ENCODE measurements at places on chromosomes 3 and 15. TPM values are rescaled to one million over a fixed set of nuclear protein-coding genes. Genes with fewer than 3 reads are reported as not detected.

The GOLGA6D gene
- total RNA-seq = not detected

The GALNT15 gene
- total RNA-seq = 5.5 TPM

GRCh38 chr3:181484026-181484425 is 227.7 kb upstream of the SOX2 start:
- DNase-seq = no peak

- no peak for DNase-seq
Observed at GRCh38 chr3:183202004-183202722, 39.6 kb upstream of the LAMP3 start.

DNA sequence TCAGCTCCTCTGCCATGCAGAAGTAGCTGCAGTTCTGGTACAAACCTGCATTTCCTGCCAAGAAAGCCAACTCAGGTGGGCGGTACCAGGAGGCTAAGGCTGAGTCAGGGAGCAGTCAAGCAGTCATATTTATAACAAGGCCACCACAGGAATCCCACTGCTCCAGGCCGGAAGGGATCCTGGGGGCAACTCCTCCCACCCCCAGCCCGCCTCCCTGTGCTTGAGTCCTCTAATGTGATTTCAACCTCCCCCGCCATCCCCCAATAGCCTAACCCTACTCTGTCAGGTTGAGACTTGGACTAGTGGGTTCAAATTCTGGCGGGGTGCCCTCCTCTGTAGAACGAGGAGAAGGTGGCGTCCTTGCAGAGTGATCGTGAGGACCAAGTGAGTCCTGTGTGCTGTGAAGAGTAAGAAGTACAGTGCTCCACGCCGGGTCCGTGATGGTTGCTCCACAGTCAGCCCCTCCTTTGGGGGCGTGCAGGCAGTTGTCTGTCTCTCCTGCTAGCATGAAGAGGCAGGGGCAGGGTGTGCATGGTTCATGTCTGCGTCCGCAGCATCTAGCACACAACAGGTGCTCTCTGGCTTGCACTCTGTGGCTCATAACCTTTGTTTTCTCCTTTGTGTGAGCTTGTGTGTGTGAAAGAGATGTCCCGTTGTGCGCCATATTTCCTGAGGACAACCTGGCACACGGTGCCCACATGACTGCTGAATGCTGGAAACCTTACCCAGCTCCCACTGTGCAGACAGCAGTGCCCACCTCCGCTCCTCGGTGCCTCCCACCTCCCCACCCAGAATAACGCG is 78.3 kb downstream of the SMAD6 start:
- DNase-seq = no peak

DNA sequence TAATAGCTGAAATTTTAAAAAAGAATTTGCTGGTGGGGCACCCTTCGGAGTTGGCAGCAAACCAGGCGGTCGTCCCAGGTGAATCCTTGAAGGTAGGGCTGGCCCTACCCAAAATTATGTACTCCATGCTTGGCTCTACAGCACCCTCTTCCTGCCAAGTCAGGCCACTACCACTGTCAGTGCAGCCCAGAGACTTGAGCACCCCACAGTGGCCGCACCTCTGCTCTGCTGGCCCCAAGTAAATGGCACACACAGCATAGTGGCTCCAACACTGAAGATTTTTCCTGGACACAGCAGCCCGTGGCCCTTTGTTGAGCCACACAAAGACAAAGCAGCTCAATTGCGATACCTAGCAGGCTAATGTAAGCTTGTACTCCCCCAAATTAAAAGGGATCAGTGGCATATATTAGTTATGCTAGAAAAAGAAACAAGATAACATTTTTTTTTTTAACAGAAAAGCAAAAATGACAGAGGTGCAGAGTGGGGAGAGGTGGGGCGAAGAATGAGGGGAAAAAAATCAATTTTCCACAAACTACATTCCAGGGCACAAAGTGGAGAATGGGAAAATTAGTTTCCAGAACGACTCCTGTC is 250.5 kb downstream of the UACA start:
- DNase-seq = no peak

The CAPN3 gene
- total RNA-seq = 336 TPM

- DNase-seq = no peak
Observed at GRCh38 chr3:152283492-152284381, 15.0 kb downstream of the MBNL1 start.

GRCh38 chr3:125166599-125167136 is 45.9 kb downstream of the SLC12A8 start:
- no peak for DNase-seq

DNA sequence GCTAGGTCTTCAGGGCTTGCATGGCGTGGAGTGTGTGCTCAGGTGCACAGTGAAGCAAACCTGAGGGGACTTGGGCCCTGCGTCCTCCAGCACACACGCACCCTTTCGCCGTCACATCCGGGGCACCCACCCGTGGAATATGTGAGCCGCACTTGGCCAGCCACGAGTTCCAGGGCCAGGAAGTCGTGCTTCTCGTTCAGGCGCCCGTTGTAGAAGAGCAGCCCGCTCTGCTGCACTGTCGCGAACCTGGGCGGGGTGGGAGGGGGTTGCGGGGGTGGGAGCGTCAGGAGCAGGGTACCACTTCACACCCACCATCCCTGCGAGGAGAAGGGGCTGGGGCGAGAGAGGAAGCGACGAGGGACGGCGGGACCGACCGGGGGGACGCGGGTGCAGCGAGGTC is 7.1 kb downstream of the CELSR3 start:
- DNase-seq = no peak

DNA sequence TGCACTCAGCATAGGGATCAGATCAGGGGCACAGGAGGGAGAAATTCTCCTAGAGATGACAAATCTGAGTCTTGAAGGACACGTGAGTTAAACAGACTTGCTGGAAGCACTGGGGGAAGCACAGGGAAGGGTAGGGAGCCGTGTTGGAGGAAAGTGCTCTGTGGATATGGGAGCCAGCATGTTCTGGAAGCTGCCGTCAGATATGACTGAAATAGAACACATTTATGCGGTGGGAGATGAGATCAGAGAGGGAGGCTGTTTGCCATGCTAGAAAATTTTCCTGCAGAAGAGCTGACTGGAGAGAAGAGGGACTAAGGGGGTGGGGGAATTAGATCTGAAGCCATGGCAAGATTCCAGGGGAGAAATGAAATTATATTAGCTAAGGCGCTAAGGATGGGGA is 1.8 kb downstream of the TAMM41 start:
- no peak for DNase-seq

The HHATL gene
- 51.8 TPM for total RNA-seq

The TNFSF10 gene
- total RNA-seq = 17.3 TPM

- peak; percentile 53 for DNase-seq
Observed at GRCh38 chr3:55746808-55747413, 259.8 kb upstream of the WNT5A start.

- DNase-seq = peak; percentile 66
Observed at GRCh38 chr15:65032801-65033537, 3.5 kb upstream of the MTFMT start.

DNA sequence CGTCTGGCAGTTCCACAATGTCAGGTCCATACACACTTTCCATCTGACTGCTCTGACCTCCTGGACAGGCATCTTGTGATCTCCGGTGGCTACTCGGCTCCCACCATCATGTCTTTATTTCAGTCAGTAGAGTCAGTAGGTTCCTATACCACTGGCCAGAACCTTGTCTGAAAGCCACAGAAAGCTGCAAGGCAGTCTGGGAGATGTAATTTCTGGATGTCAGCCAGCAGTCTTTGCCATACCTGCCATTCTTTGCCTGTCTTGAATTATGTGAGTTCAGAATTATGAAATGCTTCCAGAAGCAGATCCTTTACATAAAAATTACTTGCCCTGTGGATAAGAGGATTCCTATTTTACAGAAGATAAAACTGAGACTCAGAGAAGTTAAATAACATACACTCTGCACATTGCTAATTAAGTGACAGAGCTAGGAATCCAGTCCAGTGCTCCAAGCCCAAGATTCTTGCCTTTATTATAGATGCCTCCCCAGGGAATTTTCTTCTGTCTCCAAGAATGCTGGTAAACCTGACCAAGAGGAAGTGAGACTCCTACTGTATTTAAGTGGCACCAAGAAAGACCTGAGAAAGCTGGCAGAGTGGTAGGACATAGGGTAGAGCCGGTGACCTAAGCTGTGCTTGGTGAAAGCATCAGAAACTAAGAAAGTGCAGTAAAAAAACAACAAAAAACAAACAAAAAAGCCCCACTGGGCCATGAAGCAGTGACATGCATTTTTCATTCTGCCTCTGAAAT is 75.6 kb downstream of the IQCH start:
- DNase-seq = no peak

DNA sequence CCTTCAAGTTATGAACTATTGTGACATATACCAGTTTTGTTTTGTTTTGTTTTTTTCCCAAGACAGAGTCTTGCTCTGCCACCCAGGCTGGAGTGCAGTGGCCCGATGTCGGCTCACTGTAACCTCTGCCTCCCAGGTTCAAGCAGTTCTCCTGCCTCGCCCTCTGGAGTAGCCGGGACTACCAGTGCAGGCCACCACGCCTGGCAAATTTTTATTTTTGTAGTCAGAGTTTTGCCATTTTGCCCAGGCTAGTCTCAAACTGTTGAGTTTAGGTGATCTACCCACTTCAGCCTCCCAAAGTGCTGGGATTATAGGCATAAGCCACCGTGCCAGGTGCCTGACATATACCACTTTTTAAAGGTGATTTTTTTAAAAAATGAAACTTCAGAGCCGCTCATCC is 74.6 kb downstream of the ARRDC4 start:
- no peak for DNase-seq

Data from tongue (tissue), 3 donors.